ENCODE measurements at places on chromosomes 7 and 10.

DNA sequence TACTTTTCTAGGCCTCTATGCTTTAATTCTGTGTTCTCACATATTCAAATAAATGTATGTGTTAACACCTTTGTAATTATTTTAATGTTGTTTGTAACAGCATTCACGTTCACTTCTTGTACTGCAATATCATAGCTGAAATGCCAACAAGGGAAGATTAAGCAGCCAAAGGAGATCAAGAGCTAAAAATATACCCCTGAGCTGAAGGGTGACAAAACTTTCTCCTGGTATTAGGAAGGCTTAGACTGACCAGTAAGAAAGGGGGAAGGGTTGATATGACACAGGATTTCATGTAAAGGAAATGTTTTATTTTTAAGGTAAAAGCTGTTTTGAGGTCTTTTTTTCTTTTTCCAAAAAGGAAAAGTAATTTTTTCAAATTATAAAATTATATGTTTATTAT is 40.4 kb upstream of the VDAC2 start:
- no peak for DNase-seq

DNA sequence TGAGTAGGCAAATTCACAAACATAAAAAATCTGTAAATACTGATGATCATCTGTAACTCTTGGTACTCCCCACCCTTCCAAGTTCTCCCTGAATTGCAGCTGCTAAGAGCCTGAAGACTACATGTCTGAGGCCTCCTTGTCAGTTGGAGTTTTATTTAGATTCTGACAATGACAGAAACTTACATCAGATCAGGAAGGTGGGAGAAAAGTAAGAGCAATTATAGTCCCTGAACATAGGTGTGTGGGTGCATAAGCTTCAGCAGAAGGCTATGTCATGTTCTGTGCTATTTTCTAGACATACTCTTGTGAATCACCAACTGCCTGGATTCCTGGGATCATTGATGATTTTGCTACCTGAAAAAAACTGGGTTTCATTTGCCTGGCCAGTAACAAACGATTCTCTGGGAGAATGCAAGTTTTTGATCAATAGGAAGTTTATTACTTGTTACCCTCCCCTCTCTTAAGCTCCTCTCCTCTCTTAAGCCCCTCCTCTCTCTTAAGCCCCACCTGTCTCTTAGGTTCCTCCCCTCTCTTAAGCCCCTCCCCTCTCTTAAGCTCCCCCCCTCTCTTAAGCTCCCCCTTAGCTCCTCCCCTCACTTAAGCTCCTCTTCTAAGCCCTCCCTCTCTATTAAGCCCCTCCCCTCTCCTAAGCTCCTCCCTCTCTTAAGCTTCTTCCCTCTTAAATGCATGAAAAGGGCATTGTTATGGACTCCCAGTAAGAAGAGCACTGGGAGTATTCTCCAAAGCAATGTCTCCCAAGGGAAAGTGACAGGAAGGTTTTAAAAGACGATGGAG is 1183.4 kb upstream of the AUTS2 start:
- no peak for DNase-seq

DNA sequence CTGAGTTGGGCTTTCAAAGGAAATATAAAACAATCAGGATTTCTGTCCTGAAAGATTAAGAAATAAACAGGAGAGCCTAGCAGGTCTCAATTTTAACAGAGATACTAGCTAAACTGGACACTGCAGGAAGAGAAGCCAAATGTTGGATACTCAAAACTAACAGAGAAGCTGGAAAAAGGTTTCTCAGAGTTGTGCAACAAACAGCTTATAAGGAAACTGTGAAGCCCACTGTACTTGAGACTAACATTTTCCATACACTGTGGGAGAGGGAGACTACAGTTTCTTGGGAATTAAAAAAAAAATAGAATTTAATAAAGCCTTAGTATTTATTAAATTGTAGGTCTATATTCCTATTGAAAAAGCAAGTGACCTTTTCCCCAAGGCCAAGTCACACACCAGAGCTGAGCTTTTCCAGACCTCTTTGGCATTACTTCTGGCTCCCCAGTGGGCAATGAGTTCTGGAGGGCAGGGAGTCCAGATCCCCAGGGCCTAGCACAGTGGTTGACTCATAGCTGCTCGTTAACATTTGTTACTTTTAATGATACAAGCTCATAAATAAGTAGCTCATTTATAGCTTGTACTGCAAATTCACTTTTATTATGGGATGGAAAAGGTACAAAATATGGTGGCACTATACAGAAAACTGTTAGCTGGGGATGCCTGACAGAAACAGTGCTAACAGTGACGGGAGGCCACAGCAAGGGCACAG is 68.3 kb downstream of the MINDY3 start:
- DNase-seq, result no peak

GRCh38 chr7:139936760-139937310 is 107.8 kb downstream of the TBXAS1 start:
- DNase-seq, result no peak

DNA sequence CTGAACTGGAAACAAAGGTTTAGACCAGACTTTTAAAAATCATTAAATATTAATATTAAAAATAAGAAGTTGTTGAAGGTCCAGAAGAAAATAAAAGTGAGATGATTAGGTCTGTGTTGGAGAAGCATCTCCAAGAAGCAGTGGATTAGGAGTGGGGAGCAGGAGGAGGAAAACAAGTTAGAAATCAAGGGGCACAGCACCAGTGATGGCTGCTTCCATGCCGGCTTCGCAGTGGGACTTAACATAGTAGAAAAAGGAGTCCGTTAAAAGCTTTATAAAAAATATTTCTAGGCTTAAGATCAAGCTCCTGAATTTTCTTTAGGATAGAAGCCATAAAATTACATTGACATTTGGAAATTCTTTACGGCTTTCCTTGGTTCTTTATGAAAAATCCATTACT is 95.8 kb downstream of the CDC14C start:
- DNase-seq, result no peak

DNA sequence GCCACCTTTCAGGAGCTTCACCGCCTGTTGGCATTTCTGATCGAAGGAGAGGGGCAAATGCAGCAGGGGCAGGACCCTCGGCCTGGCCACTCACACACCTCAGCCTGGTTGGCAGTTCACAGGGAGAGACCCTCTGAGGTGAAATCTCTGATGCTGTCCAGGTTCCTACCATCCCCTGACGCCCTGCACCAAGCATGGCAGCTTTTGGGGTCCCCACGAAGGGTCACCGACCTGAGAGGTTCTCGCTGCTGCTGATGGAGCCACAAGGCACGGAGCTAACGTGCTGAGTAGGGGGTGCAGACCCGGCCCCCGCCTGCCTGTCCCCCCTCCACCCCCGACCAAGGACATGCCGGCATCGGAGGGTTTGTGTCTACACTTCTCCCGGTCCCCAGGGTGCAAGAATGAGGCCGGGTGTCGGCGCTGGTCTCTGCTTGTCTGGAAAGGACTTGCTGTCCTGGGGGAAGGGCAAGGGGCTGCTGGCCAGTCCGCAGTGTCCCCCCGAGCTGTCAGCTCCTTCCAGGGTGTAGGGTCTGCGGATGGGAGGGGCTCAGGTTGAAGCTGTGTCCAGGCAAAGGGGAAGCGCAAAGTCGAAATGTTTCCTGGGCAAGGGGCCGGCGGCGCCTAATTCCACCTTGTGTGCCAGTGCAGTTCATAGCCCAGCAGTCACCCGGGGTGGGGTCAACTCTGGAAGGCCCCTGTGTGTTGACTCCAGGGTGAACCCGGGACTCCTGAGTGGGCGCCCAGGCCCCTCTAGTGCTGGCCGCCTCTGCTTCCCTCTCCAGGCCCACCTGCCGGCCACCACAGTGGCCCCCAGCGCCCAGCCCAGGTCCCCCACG is 132.6 kb downstream of the DNAJB6 start:
- no peak for DNase-seq

GRCh38 chr10:129586898-129587443 is 119.9 kb downstream of the MGMT start:
- DNase-seq, result no peak

GRCh38 chr7:16284581-16284980 is 136.8 kb downstream of the CRPPA start:
- DNase-seq, result no peak

GRCh38 chr10:25604591-25604990 is 329.4 kb upstream of the MYO3A start:
- no peak for DNase-seq

DNA sequence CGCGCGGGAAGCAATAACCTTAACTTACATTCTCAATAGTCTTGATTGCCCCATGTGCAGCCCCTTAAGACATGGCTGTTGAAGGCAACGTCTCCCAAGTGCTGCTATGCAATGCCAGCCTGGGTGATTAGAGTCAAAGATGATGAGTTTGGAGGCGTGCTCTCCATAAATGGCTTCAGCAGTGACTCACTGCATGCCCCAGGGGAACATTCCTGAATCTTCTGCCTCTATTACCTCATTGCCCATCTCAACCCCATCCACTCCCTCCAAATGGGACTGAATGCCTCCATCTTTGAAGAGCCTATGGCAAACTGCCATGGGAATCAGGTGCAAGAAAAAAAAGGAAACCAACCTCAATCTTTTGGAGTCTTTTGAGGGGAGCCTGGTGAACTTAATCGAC is 282.8 kb downstream of the SNX10 start:
- DNase-seq, result no peak

DNA sequence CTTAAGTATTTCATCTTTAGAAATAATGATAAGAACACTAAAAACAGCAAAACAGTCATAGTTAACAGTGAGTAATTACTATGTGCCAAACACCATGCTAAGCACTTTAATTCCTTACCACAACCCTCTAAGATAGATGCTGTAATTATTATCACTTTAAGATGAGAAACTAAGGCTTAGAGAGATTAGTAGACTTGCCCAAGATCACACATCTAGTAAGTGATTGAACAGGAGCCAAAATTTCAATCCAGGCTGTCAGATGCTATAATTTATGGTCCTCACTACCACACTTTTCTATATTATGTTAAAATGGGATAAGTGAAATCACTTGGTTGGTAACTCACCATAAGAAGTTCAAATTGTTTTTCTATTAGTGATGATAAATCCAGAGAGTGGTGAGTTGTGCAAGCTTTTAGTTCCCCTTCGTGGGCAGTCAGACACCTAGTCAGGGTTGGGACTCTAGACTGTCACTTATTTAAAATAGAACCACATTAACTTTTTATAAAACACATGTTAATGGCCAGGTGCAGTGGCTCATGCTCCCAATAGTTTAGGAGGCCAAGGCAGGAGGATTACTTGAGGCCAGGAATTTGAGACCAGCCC is 85.9 kb upstream of the GATA3 start:
- DNase-seq, result no peak

DNA sequence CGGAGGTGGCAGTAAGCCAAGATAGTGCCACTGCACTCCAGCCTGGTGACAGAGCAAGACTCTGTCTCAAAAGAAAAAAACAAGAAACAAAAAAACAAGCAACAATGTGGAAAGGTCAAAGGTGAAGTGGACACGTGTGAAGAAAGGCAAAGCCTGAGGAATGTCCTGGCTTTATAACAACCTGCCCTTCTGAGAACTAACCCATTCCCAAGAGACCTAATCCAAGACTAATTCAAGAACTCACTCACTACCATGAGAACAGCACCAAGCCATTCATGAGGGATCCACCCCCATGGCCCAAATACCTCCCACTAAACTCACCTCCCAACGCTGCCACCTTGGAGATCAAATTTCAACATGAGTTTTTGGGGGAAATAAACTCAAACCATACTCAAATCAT is 47.5 kb upstream of the KIF5B start:
- no peak for DNase-seq

DNA sequence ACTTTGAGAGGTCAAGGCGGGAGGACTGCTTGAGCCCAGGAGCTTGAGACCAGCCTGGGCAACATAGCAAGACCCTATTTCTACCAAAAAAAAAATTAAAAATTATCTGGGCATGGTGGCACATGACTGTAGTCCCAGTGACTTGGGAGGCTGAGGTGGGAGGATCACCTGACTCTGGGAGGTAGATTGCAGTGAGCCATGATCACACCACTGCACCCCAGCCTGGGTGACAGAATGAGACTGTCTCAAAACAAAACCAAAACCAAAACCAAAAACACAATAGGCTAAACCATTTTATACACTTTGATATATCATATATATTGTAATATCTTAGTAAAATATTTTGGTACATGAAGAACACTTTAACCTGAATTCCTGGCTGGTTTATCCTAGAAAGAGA is 101.6 kb downstream of the RAPGEF5 start:
- DNase-seq, result no peak

- no peak for DNase-seq
These were observed 218.3 kb upstream of the AKR1E2 start for GRCh38 chr10:4607681-4608080.

- no peak for DNase-seq
These were observed 96.7 kb upstream of the PDCD4 start for GRCh38 chr10:110775020-110775375.

DNA sequence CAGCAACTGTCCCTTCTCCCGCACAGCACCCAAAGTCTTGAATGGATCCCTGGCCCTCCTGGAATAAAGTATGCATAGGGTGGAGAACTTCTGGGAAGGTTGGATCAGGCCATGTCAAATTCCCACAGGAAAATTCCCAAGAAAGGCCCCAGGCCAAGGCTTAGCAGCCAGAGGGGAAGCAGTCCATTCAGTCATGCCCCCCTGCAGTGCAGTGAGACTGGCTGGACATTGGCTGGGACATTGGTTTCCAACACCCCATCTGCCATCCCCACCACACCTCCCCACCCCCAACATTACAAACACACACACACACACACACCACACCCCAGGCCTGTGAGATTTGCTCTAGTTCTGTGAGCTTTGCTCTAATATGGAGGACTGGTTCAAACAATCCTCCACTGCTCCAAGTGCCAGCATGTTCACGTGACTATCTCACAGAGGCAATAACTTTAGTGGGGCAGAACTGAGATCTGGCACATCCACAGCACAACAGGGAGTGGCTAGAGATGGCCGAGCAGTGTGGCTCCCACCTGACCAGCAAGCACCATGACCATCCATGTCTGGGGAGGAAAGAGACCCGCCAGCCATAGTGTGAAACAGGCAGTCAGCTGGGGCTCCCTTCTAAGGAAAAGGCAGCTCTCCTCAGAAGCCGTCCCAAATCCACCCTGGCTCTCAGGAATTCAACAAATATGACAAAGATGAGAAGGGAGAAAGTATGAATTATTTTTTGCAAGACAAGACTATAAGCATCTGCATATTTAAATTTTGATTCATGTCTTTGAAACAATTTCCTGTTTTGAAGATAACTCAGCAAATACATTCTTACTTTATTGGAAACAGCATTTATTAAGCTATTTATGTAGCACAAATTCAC is 6.7 kb upstream of the FAM170B start:
- DNase-seq, result no peak

DNA sequence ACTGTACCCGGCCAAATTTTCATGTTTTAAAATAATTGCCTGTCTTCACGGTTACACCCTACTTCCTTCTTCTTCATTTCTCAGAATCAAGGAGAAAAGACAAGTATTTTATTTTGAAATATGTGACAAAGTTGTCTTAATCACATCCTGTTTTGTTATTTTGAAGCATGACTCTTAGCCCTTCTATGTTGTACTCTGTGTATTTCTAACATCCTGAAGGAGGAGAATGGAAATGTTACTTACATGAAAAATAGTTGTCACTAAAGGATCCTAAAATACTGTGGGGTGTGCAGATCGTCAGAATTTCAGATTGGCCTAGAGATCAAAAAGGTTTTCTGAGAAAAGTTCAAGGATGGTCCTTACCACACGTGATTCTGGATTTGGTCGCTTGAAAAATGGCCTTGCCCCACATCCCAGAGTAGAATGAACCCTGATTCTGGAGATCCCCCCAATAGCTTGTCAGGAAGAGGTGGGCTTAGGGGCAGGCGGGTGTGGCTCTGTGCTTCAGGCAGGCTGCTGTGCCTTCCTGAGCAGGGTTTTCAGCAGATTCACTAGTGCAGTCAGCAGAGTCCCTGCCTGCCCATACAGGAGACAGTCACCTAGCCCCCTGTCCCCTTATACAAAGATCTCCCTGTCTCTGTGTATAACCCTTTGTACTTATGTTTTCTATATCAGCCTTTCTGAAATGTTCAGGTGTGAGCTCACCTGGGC is 8.6 kb downstream of the UPP1 start:
- no peak for DNase-seq

- DNase-seq, result no peak
These were observed 265.1 kb upstream of the KLF14 start for GRCh38 chr7:130998993-130999602.

Data from coronary artery (tissue), 2 donors.